Suprapubic skin (tissue), 4 donors: ENCODE measurements at places on chromosomes 4 and X.

GRCh38 chrX:106201502-106202178, 33.5 kb downstream of the PWWP3B start:
- no peak for DNase-seq

DNA sequence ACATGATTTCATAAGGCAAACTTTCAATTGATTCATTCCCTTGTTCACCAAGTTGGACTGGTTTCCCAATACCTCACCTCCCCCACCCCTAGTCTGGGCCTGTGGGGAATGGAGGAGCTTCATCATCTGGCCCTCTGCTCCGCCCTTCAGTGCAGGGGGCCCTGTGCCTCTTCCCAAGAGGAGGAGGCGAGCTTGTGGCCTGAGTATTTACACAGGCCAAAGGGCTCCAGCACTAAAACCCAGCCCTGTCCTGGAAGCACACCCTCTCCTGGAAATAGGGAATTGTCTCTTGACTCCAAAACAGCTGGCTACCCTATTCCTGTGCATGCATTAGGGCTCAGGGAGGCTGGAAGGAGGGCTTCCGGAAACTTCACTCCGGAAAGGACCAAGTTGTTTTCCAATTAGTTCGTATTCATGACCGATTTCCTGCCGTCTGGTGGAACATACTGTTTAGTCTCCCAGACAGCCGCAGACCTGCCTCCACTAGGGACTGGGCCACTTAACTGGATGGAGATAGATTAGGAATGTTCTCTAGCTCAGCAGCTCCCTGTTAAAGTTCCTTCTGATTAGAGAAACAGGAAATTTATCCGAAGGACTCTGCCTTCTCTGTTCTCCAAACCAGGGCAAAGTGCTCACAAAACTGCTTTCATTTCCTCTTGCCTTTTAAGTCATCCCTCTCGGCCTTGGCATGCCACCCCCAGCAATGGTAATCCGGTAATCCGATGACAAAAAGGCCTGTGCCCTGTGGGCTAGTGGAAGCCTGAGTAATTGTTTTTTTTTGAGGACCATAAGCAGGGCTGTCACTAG, 5.8 kb downstream of the SRPX2 start:
- DNase-seq, result peak; percentile 78

GRCh38 chrX:136209016-136209738, 42.0 kb downstream of the MAP7D3 start:
- DNase-seq, result peak; percentile 72

- DNase-seq, result no peak
Observed at GRCh38 chr4:69531251-69531650, 35.5 kb upstream of the UGT2B4 start.

DNA sequence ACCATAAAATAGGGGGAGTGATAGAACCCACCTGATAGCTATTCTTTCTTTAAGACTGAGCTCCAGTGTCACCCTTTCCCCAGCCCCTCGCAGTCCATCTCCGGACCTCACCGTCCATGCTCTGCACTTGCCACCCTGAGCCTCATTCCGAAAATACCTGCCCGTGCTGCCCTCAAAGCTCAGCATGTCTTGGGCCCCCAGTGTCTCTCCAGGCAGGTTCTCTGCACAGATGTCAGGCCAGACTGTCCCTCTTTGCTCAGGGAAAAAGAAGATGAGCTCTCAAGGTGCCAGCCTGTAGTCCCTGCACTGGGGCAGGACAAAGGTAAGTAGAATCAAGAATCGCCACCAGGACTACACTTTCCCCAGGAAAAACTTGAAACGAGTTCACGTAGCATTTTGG, 9.8 kb upstream of the WFS1 start:
- no peak for DNase-seq

DNA sequence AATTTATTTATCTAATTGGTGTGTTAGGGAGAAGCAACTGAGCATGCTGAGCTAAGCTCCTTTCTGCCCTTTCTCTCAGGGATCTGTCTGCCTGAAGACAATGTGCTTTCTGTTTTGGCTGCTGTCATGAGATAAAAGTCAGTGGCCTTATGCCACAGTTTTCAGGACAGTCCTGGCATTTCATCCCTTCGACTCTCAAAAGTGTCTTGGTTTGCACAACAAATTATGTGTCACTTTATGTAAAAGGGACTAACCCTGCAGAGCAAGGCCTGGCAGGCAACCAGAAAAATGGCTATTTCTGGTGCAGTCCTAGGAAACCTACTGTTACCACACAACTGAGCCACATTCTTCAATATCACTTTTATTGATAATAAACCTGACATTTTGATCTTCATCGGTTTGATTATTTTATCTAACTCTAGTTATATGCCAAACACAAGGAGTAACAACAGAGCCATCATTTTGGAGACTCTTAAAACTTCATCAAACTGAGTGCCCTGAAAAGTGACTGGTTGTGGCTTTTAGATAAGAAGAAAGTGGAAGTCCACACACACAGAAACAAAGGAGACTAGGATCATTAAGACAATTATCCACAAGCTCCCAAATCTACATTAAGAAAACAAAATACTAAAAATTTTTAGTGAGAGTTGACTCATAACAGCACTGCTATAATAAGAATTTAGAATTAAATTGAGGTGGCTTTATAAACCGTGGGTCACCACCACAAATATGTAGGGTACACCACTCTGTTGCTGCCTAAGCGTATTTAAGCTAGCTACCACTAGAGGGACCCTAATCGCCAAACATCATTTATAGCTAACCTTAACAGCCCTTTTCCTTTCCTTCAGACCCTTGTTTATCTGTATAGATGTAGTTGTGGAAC, 95.9 kb upstream of the PTPN13 start:
- DNase-seq, result no peak

DNA sequence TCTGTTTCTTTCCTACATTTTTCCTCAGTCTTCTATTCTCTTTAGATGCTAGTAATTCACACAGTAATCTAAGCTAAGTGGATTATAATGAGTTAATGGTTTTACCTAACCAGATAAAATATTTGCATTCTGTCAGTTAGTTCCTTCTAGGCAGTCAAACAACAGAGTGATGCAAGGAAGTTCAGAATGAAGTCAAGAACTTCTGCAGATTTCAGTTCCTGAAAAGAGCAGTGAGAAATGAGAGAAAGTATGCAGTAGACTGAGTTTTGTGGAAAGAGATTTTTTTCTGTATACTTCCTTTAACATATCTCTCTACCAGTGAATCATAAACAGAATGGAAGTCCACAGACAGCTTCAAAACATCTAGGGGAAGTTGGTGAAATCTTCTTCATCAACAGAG, 774.0 kb upstream of the POU3F4 start:
- DNase-seq, result no peak

DNA sequence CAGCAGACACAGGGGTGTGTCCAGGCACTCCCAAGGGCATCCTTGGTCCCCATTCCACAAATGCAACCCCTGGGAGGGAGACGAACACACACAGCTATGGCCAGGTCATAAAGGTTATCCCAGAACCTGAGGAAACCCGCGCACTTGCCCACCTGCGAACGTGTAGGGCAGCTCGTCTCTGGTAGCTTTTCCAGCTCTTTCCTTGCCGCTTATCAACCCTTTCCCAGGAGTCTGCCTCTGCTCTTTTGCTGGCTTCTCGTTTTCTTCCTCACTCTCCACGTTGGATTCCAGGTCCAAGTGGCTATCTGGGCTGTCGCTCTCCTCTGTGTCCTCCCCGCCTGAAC, 13.5 kb downstream of the NOP14 start:
- no peak for DNase-seq

GRCh38 chr4:41506130-41506529, 31.8 kb upstream of the LIMCH1 start:
- no peak for DNase-seq

DNA sequence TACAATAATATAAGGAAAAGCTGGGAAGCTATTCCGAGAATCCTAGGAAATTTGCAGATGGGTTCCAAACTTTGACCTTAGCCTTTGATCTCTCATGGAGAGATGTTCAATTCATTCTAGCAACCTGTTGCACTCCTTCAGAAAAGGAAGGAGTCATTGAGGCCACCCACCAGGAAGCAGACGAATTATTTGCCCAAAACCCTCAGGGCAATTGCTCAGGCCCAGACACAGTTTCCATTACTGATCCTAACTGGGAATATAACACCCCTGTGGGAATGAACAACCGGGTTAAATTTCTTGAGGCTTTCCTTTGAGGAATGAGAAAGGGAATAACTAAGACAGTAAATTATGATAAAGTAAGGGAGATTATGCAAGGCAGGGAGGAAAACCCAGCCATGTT, 13.5 kb upstream of the ZNF280C start:
- no peak for DNase-seq

DNA sequence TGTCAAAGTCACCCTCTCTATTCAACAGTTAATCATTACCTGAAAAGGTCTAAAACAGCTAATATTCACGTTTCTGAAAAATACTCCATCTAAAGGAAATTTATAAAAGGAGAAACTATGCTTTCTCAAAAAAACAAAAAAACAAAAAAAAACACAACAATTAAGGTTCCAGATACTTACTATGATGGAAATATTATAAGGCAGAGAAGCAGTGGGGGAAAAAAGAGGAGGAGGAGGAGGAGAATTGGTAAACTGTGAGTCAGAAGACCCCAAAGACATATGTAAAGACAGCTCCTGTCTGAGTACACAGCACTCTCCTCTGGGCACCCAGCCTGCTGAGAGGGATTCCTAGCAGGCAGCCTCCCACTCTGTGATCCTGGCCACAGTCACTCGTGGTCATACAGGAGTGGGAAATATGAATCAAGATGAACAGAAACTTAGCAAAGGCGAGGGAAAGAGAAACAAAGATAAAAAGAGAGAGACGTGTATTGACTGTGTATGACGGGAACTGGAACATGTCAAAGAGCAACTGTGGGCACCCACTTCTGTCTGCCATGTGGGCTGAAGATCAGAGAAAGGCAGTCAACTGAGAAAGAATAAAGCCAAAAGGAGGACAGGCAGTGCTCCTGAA, 12.5 kb downstream of the KLHL15 start:
- DNase-seq, result no peak

- no peak for DNase-seq
Observed at GRCh38 chr4:39770969-39771724, 73.2 kb downstream of the UBE2K start.

DNA sequence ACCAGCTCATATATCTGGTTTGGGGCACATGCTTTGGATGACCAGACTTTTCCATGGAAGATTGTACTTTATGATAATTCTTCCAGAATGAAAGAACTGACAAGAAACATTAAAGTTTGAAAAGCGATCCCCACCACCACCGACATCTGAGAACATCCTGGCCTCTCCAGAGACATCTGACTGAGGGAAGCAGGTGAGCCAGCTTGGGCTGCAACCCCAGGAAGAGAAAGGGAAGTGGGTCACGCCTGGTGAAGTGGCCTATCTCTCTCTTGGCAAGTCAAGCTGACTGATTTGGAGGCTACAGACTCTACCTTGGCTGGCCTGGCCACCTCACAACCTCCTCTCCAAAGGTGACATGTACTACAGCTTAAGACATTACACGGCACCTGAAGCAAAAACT, 20.7 kb downstream of the PARM1 start:
- no peak for DNase-seq

GRCh38 chr4:5037553-5038551, 13.4 kb upstream of the STK32B start:
- no peak for DNase-seq

GRCh38 chr4:112411781-112412550, 104.0 kb downstream of the NEUROG2 start:
- no peak for DNase-seq

DNA sequence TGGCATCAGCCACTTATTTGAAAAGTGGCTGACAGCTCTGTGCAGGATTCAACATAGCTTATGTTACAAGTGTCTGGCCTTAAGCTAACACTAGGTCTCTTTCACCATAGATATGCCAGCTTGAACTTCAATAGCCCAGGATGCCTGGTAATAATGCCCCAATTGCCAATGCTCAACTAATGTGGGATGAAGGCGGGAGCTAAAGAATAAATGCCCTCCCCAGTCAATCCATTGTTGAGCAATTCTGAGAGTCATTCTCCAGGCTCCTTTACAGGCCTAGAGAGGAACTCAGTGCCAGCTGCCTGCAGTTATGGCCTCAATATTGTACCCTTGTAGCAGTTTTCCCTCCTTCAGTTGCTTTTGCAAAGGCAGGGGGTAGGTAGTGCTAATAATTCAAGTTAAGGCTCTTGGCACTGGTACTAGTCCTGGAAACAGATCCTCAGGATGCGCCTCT, 460.2 kb downstream of the GABRG1 start:
- DNase-seq, result no peak

DNA sequence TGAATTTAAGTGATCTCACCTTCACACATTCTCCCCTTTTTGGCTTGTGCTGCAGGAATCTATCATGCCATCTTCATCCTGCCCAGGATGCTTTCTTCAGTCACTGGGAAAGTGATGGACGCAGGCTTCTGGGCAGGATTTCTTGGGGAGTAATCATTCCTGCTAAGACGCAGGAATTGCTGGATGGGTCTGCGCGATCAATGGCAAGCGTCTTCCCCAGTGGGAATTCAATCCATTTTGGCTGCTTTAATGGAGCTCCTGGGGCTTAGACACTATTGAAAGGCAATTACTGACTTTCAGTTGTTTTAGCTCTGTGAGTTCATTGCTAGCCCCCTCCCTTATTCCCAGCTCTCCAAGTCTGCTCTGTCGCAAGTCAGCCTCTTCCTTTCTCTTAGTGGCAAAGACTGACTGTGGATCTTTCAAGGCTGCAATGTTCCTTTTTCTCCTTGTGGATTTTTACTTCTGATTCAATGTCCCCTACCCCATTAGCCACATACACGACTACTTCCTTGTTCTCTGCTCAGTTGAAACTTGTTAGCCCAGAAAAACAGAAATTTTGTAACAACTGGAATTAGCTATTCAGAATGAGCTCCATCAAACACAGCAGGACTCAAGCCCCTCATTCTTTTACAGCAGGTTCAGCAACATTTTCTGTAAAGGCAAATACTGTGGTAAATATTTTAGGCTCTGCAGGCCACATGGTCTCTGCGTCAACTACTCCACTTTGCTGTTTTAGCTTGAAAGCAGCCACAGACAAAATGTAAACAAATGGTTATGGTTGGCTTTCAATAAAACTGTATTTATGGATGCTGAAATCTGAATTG, 154.9 kb downstream of the ASB9 start:
- DNase-seq, result no peak

DNA sequence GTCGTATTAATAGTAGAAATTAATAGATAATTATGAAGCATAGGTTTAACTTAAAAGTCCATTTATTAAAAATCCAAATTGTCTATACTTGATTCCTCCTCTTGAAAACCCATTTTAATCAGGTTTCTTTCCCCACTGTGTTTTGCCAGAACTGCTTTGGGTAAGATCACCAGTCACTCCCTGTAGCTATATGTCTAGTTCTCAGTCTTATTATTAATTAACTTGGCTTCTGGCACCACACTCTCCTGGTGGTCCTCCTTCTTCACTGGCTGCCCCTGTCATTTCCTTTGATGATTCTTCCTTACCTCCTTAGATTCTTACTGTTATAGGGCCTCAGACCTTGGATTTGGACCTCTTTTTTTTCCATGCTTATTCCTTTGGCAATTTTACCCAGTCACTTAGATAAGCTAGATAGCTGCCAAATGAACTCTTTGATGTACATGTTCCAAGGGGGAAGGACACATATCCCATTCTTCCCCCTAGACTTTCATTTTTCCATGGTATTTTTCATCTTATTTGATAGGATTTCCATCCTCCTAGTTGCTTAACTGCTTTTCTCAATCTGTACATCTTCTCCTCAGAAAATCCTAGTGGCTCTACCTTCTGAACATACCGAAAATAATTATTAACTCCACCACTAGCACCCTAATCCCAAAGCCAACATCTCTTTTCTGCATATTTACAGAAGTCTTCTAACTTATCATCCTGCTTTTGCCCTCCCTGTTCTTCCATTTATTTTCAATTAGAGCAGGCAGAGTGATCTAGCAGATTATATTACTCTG, 24.5 kb downstream of the GIMD1 start:
- DNase-seq, result no peak
